ENCODE measurements at places on chromosomes 4 and X.
A peak's percentile ranks its signal among the peaks of the same experiment; 100 is the strongest.

GRCh38 chr4:1359144-1359501 lies 12.1 kb downstream of the UVSSA start:
- DNase-seq, result no peak

DNA sequence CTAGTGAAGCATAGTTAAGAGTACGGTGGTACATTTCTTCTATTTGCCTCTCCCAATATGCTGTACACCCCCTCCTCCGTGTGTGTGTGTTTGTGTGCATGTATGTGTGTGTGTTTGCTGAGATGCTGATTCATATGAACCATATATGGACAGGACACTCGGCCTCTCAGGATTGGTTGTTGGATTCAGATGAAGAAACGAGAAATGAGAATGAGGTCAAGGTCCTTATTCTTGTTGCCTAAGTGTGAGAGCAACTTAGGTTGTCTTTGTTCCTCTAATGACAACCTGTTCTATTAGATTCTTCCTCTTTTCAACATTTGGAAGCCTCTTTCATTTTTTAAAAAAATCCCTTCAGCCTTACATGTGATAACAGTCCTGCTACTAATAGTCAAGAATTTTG lies 1387.6 kb downstream of the STIM2 start:
- peak; percentile 22 for DNase-seq

- no peak for DNase-seq
These were observed 106.6 kb downstream of the SHROOM4 start for GRCh38 chrX:50707405-50707804.

GRCh38 chr4:52657618-52658501 lies 1.2 kb downstream of the USP46 start:
- DNase-seq, result peak; percentile 21

GRCh38 chrX:154695911-154696675 lies 42.7 kb upstream of the CTAG2 start:
- no peak for DNase-seq

DNA sequence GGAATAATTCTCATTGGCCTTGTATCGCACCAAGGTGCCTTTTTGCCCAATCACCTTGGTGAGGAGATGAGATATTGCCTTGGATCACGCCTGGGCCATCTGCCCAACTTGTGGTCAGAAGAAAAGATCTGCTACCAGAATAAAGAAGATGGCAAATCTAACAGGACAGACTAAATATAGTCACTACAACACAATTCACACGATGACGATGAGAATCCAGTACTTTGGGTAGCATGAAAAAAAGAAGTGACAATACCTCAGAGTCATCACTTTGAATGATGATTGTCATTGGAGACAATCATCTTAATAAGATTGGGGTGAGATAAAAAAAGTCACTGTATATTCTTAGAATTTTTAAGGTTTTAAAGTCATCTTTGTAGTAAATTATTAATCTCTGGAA lies 7.3 kb upstream of the MSL3 start:
- no peak for DNase-seq

DNA sequence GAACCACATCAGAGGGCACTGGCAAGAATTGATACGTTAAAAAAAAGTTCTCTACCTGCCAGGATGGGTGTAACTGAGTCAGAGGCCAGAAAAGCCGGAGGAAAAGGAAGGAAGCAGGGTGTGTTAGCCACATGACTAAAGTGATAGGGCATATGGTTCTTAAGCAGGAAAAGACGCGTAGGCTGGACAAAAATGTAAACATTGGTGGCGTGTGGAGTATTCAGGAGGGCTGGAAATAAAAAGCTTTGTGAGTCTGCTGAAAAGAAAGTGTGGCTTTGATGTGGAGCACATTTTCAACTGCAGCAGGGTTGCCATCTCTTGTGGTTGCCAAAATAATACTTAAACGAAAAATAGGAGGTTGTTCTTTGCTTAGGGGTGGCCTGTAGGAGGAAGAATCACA lies 186.5 kb upstream of the RPL34 start:
- no peak for DNase-seq

GRCh38 chrX:9349572-9350494 lies 115.0 kb upstream of the TBL1X start:
- DNase-seq, result no peak

DNA sequence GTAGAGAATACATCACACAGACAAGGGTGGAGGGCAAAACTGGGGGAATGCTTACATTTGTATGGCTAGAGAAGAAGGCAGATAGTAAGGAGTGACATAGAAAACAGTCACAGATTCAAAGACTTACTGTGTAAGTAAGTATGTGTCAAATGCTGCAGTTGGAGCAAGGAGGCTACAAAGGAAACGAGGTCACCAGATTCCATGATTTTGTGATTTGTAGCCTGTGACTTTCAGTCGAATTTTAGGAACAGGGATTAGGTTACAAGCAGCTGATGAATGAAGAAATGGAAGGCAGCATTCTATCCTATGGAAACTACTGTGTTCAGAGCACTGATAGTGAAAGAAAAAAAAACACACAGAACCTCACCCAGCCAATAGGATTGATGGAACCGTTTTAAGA lies 407.9 kb downstream of the IL15 start:
- DNase-seq, result no peak

DNA sequence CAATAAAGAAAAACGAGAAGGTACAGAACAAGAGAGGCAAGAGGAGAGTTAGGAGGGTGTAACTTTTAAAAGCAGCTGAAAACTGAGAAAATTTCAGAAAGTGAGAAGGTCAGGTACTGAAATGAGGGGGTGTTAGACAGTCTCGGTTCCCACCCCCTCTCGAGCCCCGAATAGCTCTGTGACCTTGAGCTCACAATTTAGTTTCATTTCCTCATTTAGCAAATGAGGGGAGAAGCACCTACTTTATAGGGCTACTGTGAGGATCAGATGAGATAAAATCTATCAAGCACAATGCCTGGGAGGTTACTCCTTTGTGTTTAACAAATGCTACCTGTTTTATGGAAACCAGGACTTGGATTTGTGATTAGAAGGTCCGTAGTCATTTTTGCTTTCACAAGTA lies 4.9 kb downstream of the UGT8 start:
- no peak for DNase-seq

GRCh38 chrX:39320165-39320564 lies 518.9 kb downstream of the MID1IP1 start:
- DNase-seq, result no peak

DNA sequence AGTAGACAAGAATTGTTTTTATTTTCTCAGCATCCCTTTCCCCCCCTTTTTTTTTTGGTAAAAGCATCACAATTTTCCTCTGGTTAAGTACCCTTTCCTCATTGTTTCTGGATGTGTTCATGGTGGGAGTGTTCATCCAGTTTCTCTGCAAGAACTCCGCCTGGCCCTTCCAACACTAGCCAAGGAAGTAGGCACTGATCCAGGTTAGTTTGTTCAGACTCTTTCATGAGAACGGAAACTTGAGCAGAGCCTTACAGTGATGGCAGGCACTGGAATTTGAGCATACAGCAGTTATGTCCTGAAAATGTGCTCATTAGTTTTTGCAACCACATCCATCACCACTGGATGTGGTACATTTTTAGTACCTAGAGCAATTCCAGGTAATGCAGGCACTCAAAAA lies 336.1 kb upstream of the BOD1L1 start:
- no peak for DNase-seq

- peak; percentile 96 for DNase-seq
These were observed 27.2 kb upstream of the SLC25A4 start for GRCh38 chr4:185115827-185116232.

GRCh38 chr4:25666031-25666630 lies 10.5 kb downstream of the SLC34A2 start:
- DNase-seq, result peak; percentile 11

GRCh38 chr4:152451496-152451895 lies 84.4 kb downstream of the FBXW7 start:
- no peak for DNase-seq

- no peak for DNase-seq
These were observed 106.6 kb upstream of the PCDH18 start for GRCh38 chr4:137638934-137639333.

- no peak for DNase-seq
These were observed 255.8 kb downstream of the UNC5C start for GRCh38 chr4:95293014-95293413.

- DNase-seq, result no peak
These were observed 13.2 kb upstream of the PGRMC1 start for GRCh38 chrX:119222932-119223331.

DNA sequence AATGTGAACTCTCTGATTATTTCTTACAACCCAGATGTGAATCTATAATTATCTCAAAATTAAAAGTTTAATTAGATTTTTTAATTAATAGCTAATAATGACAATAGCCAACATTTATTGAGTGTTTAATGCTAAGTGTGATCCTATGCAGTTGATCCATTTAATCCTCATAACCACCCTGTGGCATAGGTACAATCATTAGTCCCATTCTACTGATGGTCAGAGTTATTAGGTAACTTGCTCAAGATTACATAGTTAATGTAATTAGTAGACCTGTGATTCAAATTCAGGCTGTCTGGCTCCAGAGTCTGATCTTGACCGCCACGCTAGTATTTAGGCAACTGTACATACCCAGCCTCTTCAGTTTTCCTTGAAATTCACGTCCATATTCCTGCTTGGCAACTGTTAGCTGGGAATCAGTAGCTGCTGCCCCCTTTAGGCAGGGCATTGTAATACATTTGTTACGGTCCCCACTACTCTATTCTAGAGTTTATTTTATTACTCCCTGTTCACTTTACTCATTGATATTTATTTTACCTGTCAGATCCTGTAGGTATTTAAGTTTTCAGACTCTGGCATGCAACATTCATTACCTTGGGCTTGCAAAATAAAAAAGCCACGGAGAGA lies 20.6 kb upstream of the TEC start:
- DNase-seq, result peak; percentile 66

- DNase-seq, result no peak
These were observed 139.1 kb downstream of the MAB21L2 start for GRCh38 chr4:150720973-150721518.

DNA sequence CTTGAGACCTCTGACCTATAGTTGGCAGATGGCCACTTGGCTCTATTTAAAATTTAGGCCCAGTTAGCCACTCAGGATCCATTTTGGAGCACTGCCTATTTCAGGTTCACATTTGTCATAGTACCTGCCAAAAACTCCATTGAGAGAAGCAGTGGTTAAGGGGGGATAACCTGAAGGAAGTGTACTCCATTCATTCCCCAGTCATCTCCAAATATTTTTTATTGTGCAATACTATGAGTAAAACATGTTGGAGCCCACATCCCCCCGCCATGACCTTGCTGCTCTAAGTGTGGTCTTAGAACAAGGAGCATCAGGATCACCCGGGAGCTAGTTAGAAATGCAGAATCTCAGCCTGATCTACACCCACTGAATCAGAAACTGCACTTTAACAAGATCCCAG lies 21.1 kb downstream of the PLP1 start:
- DNase-seq, result no peak

- no peak for DNase-seq
These were observed 10.9 kb upstream of the PCDH18 start for GRCh38 chr4:137543198-137543597.
